Cortex of kidney (tissue), 1 donor: ENCODE measurements at places on chromosomes 5 and 9.

GRCh38 chr9:14797435-14797834 is 74.9 kb upstream of the CER1 start:
- DNase-seq: no peak

GRCh38 chr5:61010467-61011454 is 65.8 kb downstream of the NDUFAF2 start:
- no peak for DNase-seq

DNA sequence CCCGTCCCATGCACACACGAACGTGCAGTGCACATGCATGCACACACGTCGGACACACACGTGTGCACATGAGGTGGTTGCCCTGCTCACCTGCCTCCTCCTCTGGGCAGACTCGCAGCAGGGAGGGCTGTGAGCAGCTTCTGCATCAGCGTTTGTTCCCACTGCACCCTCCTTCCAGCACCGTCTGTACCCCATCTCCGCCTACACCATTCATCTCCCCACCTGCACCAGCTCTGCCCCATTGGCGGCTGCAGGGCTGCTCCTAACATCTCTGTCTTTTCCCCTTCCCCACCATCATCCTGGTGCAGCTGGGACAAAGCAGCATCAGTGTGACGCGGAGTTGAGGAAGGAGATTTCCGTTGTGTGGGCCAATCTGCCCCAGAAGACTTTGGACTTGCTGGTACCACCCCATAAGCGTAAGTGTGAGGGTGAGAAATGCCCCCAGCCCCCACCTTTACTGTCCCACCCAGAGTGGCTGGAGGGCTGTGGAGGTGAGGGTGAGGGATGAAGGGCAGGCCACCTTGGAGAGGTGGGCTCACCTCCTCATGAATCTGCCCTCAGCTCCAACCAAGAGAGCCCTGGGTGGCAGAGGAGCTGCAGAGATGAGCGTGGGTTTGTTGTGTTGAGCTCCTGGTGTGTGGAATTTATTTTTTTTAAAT is 234.6 kb downstream of the CACNA1B start:
- DNase-seq: no peak

- no peak for DNase-seq
Observed at GRCh38 chr5:166370928-166371690, 1920.3 kb upstream of the WWC1 start.

DNA sequence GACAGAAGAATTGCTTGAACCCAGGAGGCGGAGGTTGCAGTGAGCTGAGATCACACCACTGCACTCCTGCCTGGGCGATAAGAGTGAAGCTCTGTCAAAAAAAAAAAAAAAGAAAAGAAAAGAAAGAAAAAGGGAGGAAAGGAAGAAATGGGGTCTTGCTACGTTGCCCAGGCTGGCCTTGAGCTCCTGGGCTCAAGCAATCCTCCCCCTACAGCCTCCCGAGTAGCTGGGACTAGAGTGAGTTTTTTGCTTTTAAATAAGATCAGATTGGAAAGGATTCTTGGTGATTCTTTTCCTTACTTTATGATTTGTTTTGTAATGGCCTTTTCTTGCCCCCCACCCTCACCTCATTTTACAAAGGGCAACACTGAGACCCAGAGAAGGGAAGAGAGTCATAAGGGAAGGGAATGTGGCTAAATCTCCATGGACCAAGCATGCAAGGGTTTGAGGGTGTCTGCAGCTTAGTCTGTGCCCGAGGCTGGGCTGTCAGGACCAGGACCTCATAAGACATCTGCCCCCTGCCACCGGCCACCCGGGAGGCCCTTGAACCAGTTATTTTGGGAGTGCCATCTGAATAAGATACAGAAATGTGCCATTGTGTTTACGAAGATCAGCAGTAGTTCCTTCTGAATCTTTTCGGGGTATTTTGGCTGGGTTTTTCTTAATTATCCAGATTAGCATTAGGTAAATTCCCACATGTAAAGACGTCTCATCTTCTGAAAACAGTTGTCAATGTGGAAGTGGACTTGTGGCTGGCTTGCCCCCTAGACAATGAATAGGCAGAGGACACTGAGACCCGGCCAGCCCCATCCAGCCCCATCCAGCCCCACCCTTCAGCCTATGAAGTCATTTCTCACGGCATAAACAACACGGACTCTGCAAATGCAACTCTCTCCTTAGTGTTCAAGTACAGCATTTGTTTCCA is 44.5 kb upstream of the GRHPR start:
- DNase-seq: no peak

DNA sequence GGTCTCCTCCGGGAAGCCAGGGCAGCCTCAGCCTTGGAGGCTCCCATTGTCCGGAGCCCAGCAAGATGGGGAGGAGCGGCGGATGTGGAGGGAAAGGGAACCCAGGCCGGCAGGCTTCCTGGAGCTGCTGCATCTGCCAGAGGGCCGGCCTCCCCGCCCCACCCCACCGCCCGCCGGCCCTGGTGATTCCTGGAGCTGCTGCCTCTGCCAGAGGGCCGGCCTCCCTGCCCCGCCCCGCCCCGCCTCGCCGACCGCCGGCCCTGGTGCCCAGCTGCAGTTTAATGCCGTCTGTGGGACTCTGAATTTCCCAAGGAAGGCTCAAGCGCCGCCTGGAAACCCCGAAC is 31.6 kb downstream of the EXD3 start:
- no peak for DNase-seq

- no peak for DNase-seq
Observed at GRCh38 chr9:19386502-19387044, 6.5 kb upstream of the RPS6 start.
